ENCODE measurements at places on chromosomes 13 and 19.
A peak's percentile ranks its signal among the peaks of the same experiment; 100 is the strongest.

GRCh38 chr13:53807251-53807834, 778.7 kb downstream of the OLFM4 start:
- no peak overlapping the region for H3K27ac ChIP-seq
- no peaks in the 10 kb centered on the region for H3K36me3 ChIP-seq
- no peak overlapping the region for H3K4me3 ChIP-seq
- no peak for DNase-seq
- H3K27me3 ChIP-seq: no peaks in the 10 kb centered on the region
- H3K4me1 ChIP-seq: no peaks in the 10 kb centered on the region

DNA sequence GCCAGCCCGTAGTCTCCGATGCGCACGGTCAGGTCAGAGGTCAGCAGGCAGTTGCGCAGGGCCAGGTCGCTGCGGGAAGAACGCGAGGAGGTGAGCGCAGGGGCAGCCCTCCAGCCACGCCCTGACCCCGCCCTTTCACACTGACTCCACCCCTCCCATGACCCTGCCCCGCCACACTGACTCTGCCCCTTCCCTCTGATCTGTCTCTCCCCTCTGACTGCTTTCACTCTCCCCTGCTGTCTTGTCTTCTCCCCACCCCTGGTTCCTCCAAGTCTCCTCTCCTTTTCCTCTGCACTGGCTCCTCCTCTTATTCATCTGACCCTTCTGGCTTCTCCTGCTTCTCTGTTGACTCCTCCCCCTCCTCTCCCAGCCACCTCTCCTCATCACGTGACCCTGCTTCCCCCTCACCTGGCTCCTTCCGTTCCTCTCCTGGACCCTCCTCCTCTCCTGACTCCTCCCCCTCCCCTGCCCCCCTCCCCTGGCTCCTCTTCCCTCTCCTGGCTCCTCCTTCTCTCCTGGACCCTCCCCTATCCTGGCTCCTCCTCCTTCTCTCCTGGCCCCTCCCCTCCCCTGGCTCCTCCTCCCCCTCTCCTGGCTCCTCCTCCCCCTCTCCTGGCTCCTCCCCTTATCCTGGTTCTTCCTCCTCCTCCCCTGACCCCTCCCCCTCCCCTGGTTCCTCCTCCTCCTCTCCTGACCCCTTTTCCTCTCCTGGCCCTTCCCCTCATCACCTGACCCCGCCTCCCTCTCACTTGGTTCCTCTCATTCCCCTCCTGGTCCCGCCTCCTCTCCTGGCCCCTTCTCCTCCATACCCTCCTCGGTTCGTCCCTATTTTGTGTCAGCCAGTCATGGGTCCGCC, 9.9 kb downstream of the LMTK3 start:
- H3K27me3 ChIP-seq: peaks cover 14% of the 10 kb centered on the region
- peak overlapping the region; percentile 53 for H3K4me3 ChIP-seq
- peak overlapping the region; percentile 47 for H3K27ac ChIP-seq
- no peak for DNase-seq

GRCh38 chr19:32241306-32241705, 104.1 kb upstream of the ZNF507 start:
- peaks cover 39% of the 10 kb centered on the region for H3K27me3 ChIP-seq
- H3K27ac ChIP-seq: no peak overlapping the region
- no peak overlapping the region for H3K4me3 ChIP-seq
- H3K4me1 ChIP-seq: no peaks in the 10 kb centered on the region
- H3K36me3 ChIP-seq: peaks cover 2% of the 10 kb centered on the region

DNA sequence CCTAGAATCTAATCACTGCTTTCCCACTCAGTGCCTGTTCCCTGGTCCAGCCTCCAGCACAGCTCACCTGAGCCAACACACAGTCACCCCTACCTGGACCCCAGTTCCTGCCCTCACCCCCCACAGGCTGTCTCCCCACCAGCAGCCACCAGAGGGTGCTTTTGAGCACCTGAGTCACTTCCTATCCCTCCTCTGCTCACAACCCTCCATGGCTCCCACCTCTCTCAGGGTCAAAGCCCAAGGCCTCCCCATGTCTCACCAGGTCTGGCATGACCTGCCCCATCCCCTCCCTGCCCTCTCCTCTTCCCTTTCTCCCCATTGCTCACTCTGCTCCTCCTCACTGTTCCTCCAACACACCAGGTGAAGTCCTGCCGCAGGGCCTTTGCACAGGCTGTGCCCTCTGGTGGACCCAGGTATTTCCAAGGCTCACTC, 7.1 kb upstream of the DPP9 start:
- peak; percentile 45 for DNase-seq
- H3K4me3 ChIP-seq: no peak overlapping the region
- peaks cover 15% of the 10 kb centered on the region for H3K27me3 ChIP-seq
- peaks cover 7% of the 10 kb centered on the region for H3K4me1 ChIP-seq
- no peak overlapping the region for H3K27ac ChIP-seq
- peaks cover 5% of the 10 kb centered on the region for H3K36me3 ChIP-seq

DNA sequence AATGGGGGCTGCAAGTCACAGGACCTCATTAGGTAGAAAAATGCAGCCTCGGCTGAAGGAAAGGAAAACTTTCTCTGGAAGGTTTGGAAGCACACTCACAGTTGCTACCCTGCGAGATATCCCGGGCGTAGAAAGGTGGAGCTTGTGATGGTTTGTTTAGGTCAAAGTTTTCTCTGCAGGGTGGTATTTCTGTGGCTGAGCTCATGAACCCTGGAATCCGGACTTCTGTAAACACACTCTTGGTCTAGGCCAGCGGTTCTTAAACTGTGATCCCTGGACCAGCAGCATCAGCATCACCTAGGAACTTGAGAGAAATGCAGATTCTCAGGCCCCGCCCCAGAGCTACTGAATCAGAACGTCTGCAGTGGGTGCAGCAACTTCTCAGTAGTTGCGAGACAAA, 3.3 kb upstream of the SLC15A1 start:
- no peaks in the 10 kb centered on the region for H3K36me3 ChIP-seq
- no peak overlapping the region for H3K27ac ChIP-seq
- H3K4me3 ChIP-seq: no peak overlapping the region
- no peak for DNase-seq
- peaks cover 80% of the 10 kb centered on the region for H3K27me3 ChIP-seq

- no peaks in the 10 kb centered on the region for H3K27me3 ChIP-seq
- DNase-seq: no peak
- H3K4me3 ChIP-seq: no peak overlapping the region
- no peaks in the 10 kb centered on the region for H3K4me1 ChIP-seq
These were observed 282.2 kb downstream of the SLITRK5 start for GRCh38 chr13:87953381-87953780.

DNA sequence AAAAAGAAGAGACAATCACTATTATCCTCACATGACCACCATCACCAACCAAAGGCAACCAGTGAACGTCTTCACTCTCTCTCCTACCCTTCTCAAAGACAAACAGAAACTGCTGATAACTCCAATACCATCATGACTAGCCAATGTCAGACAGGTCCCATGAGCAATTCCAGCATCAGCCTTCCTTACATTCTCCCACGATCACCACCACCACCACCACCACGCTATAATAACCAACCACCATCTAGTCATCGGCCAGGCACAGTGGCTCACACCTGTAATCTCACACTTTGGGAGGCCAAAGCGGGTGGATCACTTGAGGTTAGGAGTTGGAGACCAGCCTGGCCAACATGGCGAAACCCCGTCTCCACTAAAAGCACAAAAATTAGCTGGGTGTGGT, 3.9 kb downstream of the MYO1F start:
- H3K27ac ChIP-seq: peak overlapping the region; percentile 76
- peaks cover 75% of the 10 kb centered on the region for H3K4me1 ChIP-seq

- no peak overlapping the region for H3K4me3 ChIP-seq
- no peak for DNase-seq
- H3K36me3 ChIP-seq: peaks cover 20% of the 10 kb centered on the region
- H3K27ac ChIP-seq: no peak overlapping the region
- no peaks in the 10 kb centered on the region for H3K27me3 ChIP-seq
These were observed 26.7 kb upstream of the NPAS1 start for GRCh38 chr19:46992699-46993535.

GRCh38 chr19:48544856-48545750, 6.9 kb upstream of the SULT2B1 start:
- no peak for DNase-seq
- H3K4me3 ChIP-seq: no peak overlapping the region
- no peak overlapping the region for H3K27ac ChIP-seq
- H3K27me3 ChIP-seq: no peaks in the 10 kb centered on the region

DNA sequence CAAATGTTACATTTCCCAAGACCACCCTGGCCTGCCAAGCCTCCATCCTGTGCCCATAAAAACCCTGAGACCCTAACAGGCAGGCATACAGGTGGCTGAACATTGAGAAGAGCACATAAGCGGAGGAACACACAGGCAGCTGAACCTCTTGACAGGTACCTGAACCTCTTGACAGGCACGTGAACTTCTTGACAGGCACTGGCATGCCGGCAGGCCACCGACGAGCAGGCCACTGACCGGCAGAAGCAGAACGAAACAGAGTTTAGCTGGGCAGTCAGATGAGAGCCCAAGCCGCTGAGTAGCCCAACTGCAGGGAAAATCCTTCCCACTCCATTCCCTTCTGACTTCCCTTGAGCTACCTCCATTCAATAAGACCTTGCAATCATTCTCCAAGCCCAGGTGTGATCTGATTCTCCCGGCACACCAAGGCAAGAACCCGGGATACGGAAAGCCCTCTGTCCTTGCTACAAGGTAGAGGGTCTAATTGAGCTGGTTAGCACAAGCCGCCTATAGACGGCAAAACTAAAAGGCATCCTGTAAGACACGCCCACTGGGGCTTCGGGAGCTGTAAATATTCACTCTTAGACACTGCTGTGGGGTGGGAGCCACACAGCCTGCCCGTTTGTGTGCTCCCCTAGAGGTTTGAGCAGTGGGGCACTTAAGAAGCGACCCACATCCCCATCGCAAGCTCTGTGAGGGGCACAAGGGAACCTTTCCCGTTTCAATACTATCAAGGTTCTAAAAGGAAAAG, 2613.9 kb upstream of the PCDH20 start:
- no peaks in the 10 kb centered on the region for H3K4me1 ChIP-seq
- H3K4me3 ChIP-seq: no peak overlapping the region
- DNase-seq: no peak
- no peaks in the 10 kb centered on the region for H3K27me3 ChIP-seq
- no peaks in the 10 kb centered on the region for H3K36me3 ChIP-seq

DNA sequence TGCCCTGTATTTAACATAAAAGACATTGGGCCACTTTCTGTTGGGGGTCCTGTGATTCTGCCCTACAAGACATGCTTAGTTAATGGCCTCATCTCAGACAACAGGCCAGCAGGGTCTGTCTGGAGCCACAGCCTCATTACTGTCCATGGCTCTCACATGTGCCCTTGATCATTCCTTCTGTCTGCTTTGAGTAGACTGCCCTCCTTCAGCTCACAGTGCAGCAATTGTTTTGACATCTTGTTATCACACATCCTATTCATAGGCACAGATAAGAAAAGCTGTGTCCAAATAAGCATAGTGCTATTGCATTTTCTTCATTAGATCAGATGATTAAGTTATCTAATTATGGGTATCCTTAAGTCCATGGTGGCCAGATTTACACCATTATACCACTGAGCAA, 127.9 kb downstream of the KCTD12 start:
- H3K4me3 ChIP-seq: no peak overlapping the region
- no peaks in the 10 kb centered on the region for H3K4me1 ChIP-seq
- H3K36me3 ChIP-seq: no peaks in the 10 kb centered on the region
- peaks cover 13% of the 10 kb centered on the region for H3K27me3 ChIP-seq
- no peak for DNase-seq

DNA sequence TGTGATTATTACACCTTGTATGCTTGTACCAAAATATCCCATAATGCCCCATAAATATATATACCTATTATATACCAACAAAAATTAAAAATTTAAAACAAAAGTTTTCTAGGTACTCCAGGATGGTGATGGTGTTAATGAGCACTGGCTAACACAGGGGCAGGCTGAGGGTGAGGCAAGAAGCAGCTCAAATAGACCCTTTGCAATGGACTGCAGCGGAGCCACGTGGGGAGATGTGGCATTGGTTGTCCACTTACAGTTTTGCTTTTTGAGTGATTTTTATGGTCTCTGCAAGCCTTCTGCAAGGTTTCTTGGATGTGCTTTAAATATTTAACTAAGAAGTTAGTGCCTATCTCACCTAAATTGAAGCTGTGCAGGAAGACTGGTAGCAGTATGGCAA, 132.9 kb downstream of the RAP2A start:
- DNase-seq: no peak
- no peak overlapping the region for H3K4me3 ChIP-seq
- H3K36me3 ChIP-seq: no peaks in the 10 kb centered on the region

DNA sequence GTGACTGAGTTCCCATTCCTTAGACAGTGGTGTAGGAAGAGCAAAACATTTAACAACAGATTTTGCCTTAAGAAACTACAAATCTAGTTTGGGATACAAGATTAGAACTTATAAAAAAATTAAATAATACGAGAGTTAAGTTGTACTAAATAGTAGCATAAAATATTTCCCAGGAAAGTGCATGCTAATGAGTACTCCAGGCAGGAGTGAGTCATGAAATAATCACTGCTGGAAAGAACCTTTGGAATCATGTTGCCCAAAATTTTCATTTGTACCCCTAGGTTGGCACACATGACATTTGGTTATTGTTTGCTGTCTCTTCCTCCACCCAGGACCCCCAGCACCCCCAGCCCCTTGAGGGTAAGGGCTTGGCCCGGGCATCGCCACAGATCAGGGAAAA, 26.3 kb upstream of the KL start:
- H3K4me3 ChIP-seq: no peak overlapping the region
- H3K4me1 ChIP-seq: no peaks in the 10 kb centered on the region
- no peak for DNase-seq
- H3K27me3 ChIP-seq: peaks cover 27% of the 10 kb centered on the region
- H3K27ac ChIP-seq: no peak overlapping the region

DNA sequence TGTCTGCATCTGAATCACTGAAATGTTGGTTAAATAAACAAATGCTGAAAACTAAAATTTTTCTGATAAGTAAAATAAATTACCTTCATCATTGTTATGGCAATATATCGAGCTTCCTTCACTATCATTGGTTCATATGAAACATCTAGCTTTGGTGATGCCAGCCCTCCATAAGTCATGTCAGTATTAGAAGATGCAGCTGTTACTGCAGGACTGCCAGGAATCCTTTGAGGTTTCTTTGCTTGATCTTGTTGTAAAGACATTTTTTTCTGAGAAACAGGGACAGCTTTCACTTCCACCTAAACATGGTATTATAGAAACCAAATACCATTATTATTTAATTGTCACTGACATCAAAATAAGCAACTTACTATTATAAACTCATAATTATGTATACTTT, 123.7 kb upstream of the FBXL3 start:
- H3K36me3 ChIP-seq: peaks cover 44% of the 10 kb centered on the region
- no peak for DNase-seq
- no peaks in the 10 kb centered on the region for H3K27me3 ChIP-seq
- H3K27ac ChIP-seq: no peak overlapping the region
- H3K4me3 ChIP-seq: no peak overlapping the region

Data from central memory CD8-positive, alpha-beta T cell (primary cell).